Kidney epithelial cell (primary cell): ENCODE measurements at places on chromosomes 7 and 10. TPM values are rescaled to one million over a fixed set of nuclear protein-coding genes. Genes with fewer than 3 reads are reported as not detected.

- DNase-seq: no peak
Measured at GRCh38 chr7:107130487-107131220, 38.1 kb upstream of the HBP1 start.

NKX1-2 gene
- total RNA-seq: not detected in 2 replicates

BNIP3 gene
- total RNA-seq: 57.3 and 70.7 TPM in 2 replicates

DNA sequence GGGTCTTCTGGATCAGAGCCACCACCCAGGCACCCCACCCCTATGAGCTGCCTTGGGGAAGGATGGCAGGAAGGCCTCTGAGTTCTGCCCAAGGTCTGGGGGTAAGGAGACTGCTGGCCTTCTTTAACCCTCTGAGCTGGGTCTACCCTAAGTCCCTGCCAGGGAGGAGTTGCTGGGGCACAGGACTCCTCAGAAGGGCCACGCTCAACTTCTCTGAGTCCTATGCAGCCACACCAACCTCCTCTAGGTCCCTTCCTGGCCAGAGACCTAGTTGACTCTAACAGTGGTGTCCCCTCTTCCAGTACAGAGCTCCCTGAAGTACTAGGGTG, 2.6 kb upstream of the NEURL1 start:
- DNase-seq: no peak

DHTKD1 gene
- total RNA-seq: 17.3 and 30.9 TPM in 2 replicates

ATOH7 gene
- not detected in 2 replicates for total RNA-seq

DNA sequence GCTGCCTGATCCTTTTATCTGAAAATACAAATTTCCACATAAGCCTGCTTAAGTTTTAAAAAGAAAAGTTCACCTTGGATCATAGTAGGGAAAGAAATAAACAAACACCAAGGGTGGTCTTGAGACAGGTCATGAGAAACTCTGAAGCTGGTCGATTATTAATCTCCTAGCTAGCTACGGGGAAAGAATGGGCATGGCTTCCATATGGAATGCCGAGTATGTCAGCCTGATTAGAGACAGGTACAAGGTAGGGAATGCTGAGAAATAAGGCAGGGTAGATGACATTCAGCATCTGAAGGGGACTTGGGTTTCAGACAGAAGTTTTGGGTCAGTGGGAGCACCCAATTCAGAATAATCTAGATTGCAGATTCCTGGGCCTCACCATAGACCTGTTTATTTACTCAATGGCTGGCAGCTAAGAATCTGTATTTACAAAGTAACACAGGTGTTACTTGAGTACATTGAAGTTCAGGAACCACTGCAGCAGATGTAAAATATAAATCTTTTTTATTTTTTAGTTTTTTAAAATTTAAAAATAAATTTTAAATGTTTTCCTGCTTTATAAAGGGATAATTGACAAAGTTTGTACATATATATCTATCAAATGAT, 49.0 kb downstream of the SCIN start:
- peak; percentile 7 for DNase-seq

DNA sequence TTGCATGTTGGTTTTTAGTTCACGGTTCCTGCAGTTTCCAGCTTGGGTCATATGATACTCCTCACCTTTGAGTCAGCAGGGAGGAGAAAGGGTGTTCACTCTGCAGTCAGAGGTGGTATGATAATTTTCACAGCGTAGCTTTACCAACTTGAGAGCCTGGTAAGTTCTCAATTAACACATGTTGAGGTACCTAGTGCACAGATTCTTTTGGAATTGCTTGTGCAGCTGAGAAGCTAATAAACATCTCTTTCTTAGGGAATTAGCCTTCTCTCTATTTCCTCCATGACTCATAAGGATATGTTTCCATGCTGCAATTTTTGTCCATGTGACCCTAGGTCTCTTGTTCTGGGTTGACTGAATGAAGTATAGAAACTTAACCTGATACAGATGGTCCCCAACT, 166.6 kb downstream of the KIF20B start:
- no peak for DNase-seq

TMEM273 gene
- 0.42 and 6.3 TPM in 2 replicates for total RNA-seq

ANXA8L1 gene
- total RNA-seq: 1.0 and 6.2 TPM in 2 replicates

PPP1R17 gene
- not detected in 2 replicates for total RNA-seq

DNA sequence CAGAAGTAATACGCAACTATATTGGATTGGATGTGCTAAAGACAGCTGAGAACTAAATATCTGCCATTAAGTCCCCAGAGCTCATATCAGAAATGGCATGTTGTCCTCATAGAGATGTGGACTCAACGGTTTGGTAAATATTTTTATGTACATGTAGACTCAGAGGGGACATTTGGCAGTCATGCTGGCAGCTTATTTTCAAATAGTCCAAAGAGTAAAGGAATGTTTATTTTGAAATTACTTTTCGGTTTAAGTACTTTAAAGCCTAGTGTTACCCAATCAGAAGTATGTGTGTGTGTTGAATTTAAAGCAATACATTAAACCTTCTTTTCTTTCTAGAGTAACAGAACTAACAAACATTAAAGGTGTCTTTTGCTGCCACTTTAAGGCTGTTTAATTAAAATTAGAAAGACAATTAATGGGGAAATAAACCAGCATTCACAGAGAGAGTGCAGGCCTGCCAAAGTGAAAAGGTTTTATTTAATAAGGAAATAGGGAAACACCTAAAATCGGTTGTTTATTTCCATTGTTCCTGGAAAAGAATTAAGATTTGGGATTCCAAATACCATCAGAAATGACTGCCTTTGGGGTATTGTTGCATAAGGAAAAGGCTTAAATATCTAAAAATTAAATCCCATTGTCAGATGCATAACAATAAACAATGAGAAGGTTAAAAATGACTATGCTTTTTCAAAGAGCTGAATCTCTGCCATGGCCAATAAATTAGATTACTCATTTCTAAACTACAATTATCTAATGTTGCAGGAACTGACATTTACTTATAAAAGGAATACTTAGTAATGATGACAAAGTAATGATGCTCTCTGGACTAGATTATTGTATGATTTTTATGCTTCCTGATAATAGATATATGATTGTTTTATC, 113.4 kb upstream of the AHR start:
- DNase-seq: no peak

WDR86 gene
- 19.6 and 22.7 TPM in 2 replicates for total RNA-seq

DNA sequence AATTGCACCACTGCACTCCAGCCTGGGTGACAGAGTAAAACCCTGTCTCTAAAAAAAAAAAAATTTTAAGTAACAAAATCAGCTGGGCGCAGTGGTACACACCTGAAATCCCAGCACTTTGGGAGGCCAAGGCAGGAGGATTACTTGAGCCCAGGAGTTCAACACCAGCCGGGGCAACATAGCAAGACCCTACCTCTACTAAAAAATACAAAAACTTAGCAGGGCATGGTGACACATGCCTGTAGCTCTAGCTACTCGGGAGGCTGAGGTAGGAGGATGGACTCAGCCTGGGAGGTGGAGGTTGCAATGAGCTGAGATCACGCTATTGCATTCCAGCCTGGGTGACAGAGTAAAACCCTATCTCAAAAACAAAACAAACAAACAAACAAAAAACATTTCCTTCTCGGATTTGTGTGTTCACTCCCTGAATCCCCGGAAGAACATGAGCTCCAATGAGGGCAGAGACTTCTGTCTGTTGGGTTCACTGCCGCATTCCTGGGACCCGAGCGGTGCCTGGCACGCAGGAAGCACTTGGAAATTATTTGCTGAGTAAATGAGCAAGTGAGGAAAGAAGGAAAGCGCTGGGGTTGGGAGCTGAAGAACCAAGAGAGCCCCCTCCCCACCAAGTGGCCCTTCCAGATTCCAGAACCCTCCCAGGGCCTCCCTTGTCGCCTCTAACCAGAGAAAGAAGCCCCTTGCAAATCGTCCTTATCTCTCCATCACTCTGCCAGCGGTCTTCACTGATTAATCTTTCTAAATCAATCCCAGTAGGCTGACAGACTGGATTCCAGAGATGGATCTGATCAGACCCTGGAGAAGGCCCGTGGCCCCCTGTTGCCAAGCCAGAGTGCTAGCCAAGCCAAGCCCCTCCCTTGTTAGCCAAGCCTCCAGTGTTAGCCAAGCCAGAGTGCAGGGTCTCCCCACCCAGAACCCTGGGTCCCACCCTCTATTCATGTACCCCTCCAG, 6.2 kb downstream of the TNRC18 start:
- DNase-seq: no peak

MOGAT3 gene
- total RNA-seq: not detected in 2 replicates

AGR2 gene
- 7.4 and 20.2 TPM in 2 replicates for total RNA-seq

DNA sequence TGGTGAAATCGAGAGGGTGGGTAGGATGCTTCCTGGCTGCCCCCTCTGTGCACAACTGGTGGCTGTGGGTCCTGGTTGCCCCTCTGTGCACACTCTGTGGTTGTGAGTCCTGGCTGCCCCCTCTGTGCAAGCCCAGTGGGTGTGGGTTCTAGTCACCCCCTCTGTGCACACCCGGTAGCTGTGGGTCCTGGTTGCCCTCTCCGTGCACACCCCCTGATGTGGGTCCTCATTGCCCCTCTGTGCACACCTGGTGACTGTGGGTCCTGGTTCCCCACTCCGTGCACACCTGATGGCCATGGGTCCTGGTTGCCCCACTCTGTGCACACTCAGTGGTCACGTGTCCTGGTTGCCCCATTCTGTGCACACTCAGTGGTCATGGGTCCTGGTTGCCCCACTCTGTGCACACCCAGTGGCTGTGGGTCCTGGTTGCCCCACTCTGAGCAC, 20.3 kb upstream of the RET start:
- no peak for DNase-seq

DNA sequence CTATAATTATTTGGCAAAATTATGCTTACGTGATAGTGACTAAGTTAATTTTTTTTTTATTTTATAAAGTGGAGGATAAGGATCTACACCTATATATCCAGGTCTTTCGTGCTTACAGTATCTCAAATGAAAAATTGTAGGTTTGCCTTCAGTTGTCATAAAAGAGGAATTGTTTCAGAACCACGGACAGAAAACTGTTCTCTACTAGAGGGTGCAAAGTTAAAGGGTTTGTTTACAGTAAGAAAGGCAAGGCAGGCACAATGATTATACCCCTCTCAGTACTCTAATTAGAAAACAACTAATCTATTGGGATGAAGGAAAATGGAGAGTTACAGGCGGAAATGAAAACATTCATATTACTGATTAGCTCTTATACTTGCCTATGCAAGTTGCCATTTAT, 1.5 kb downstream of the PCLO start:
- no peak for DNase-seq

NPC1L1 gene
- 0.96 and 1.5 TPM in 2 replicates for total RNA-seq

DNA sequence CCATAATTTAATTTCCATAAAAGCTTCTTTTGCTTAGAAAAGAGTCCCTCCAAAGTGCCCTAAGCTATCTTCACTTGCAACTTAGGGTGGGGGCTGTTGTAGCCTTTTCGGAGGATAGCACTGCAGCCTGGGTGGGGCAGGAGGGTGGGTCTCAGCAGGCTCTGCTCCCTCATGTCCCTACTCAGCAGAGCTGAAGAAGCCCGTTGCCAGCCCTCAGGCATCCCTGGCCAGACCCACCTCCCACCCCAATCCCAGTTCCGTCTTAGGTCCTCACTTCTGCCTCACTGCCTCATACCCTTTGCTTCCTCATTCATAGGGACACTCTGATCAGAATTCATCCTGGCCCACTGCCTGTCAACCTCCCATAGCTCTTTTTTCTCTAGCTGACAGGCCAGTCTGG, 99.8 kb upstream of the ZMIZ1 start:
- DNase-seq: no peak

DNA sequence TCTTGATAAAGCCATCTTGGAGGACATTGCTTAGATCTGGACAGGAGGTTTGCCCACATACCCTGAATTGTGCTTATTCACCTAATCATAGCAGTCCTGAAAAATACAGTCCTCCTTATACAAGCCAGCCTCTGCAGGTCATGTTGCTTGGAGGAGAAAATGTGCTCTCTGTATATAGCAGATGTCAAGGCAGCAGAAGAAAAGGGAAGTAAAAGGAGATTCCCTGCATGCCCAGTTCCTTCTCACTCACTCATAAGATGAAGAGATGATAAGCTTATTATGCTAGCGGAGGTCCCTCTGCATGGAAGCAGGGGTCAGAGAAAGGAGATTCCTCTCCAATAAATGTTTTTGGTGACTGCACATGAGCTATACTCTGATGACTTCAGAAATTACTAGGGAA, 458.8 kb upstream of the ZMIZ1 start:
- DNase-seq: no peak

- no peak for DNase-seq
Measured at GRCh38 chr10:77168861-77169260, 468.7 kb downstream of the KCNMA1 start.

- DNase-seq: no peak
Measured at GRCh38 chr10:15237351-15237750, 68.9 kb upstream of the NMT2 start.

DNA sequence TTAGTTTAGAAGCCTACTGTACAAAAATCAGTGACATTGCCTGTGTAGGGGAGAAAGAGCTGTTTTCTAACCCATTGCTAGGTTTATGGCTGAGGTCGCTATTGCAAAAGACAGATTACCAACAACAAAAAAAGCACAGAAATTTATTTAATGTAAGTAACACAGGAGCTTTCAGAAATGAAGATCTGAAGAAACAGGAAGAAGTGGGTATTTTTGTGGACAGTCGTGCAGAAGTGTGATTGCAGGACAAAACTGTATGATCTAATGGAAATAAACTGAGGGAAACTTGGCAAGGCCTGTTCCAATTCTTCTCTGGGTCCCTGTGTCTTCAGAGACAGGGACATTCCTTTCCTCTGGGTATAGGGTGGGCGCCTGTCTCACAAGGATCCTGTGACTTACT, 87.4 kb downstream of the APBB1IP start:
- DNase-seq: no peak

DNA sequence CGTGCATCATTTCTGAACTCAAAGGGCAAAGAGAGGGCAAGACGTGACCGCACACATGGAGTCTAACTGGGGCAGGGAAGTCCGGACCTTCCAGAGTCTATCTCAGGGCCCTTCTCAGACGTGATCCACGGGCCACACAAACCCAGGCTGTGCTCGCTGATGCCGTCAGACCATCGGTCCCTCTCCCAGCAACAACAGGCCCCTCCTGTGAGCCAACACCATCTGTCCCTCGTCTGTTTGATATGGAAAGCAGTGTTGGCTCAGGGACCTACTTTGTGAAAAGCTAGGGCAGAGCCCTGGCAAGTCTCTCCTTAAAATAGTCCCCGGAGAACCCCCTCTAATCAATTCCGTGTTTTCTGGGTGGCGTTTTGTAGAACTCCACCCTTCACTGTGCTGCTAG, 208.8 kb downstream of the TCERG1L start:
- no peak for DNase-seq

- no peak for DNase-seq
Measured at GRCh38 chr10:45302573-45302972, 12.8 kb downstream of the OR13A1 start.

PRLHR gene
- not detected in 2 replicates for total RNA-seq

DNA sequence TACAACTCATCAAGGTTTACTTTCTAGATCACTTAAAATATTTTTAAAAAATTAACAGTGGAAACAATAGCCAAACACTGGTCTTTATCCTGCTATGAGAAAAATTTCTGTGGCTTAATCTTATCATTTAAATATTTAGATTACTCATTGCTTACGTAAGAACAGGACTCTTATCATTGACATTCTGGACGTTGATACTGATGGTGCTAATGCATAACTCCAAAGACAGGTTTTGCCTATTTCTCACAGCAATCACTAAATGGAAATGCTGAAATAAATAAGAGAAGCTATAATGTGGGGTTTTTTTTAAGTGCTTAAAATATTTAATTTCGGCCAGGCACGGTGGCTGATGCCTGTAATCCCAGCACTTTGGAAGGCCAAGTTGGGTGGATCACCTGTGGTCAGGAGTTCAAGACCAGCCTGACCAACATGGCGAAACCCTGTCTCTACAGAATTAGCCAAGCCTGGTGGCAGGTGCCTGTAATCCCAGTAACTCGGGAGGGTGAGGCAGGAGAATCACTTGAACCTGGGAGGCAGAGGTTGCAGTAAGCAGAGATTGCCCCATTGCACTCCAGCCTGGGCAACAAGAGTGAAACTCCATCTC, 195.0 kb downstream of the HGF start:
- DNase-seq: no peak
